Stimulated activated CD4-positive, alpha-beta T cell treated with anti-CD3 and anti-CD28 coated beads, Interleukin-15, amount 100 ng/mL, for 48 hours (primary cell): ENCODE measurements at places on chromosomes 5 and 9.

DNA sequence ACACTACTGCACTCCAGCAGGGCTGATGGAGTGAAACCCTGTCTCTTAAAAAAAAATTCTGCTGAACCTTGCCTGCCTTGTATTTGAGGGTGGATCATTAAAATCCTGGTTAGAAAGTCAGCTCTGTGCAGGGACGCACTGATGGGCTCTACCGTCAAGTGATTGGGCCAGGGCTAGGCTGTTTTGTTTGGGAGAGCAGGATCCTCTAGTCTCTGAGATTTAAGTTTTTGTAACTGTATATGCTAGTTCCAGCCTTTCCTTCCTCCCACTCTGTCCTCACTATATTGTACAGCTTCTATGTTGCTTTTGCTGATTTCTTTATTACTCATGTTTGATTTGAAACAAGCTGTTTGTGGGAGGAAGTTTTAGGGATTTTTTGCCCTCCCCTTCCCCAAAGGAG, 11.5 kb downstream of the DDX4 start:
- DNase-seq = no peak

DNA sequence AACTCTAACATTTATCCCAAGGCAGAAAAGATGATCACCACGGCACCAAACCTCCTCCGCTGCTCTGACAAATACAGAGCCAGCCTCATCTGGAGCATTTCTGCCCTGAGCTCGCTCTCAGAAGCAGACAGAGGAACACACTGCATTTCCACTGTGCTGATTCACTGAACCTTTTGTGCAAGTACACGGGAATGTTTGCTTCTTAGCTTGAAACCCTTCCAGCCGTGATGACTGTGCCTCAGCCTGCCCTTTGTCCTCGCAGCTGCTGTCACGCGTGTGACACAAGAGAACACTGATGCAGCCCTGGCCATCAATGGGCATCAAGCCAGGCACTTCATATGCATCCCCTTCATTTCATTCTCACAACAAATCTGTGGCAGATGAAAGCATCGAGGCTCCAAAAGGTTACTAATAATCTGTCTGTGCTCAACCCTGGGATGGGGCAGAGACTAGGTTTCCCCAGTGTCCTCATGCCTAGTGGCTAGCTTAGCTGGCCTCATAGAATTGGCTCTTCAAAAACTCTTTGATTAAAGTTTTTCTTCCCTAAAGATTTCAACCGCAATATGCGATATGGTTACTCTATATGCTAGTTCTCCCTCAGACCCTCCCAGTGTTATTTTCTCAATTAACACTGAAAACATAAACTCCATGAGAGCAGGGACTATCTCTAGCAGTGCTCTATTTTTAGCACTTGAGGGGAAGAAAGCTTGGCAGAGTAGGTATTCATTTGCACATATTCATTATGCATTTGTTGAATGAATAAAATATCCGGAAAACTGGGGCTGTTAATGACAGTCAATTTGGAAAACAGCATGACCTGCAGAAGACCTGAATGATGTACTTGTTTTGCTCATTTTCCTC, 7.3 kb downstream of the CDC14B start:
- no peak for DNase-seq

DNA sequence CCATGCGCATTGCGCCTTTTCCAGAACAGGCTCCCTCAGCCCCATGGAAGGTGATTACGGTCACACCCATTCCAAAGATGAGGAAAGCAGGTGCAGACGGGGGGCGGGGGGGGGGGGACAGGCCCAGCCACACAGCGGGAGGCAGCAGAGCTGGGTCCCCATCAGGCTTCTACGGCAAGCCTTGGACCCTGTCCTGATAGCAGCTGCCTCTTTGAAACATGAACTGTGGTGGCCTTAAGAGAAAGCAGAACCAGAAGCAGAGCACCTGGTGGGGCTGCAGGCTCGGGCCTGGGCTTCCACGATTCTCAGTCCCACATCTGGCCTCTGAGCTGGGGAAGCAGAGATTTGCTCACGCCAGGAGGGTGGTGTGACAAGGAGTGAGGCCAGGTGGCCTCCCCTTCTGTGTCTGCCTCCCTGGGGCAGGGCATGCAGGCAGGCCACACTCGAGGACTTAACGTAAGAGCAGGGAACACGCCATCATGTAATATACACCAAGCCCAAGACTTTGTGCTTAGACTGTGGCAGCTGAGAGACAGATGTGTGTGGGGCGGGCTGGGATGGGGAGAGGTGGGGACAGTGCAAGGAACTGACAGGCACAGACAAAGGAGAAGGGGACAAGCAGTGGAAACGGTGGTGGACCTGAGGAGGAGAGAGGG, 14.2 kb upstream of the PHYKPL start:
- no peak for DNase-seq

GRCh38 chr5:6475626-6476312, 27.1 kb downstream of the UBE2QL1 start:
- no peak for DNase-seq

DNA sequence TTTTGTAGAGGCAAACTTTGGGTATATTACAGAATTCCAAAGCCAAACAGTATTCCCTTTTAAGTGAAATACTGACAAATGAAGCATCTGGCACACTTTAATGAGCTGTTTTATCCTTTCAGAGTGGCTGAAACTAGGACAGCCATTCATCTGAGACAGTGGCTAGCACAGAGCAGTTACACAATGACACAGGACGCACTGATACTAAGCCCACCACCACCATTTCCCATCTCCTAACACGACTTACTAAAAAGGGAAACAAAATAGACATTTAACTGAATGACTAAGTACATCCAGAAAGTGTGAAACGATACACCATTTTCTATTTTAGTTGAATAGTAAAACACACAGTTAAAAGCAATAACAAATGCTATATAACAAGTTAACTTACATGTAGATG, 120.4 kb upstream of the RETREG1 start:
- no peak for DNase-seq

- DNase-seq = no peak
Measured at GRCh38 chr9:118222375-118222774, 518.2 kb downstream of the TLR4 start.

DNA sequence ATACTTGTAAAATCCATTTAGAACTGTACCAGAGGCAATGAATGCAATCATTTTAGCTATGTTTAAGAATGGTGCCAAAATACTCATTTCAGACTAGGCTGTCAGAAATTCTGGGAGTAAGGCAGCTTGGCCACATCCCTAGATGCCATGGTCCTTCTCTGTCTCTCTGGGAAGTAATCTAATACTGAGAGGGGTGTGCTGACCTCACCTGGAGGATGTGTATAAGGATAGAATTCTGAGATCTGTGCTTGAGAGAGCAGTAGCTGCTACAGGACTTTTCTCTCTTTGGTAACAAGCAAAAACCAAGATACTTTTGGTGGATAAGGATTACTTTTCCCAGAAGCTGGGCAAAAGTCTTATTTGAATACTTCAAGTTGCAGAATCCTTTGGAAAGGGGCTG, 68.1 kb upstream of the MRPS30 start:
- no peak for DNase-seq

DNA sequence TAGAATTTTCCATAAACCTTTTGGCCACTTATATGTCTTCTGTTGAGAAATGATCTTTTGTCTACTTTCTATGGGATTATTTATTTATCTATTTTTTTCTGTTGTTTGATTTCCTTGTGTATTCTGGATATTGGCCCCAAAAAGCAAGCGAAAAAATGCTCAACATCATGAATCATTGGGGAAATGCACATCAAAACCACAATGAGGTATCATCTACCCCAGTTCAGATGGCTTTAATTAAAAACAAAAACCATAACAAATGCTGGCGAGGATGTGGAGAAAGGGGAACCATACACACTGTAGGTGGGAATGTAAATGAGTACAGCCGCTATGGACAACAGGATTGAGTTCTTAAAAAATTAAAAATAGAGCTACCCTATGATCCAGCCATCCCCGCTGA, 125.0 kb upstream of the LPCAT1 start:
- DNase-seq = no peak

- no peak for DNase-seq
Measured at GRCh38 chr5:171651102-171651501, 134.5 kb upstream of the SMIM23 start.

- no peak for DNase-seq
Measured at GRCh38 chr9:117101008-117101407, 313.8 kb downstream of the ASTN2 start.

DNA sequence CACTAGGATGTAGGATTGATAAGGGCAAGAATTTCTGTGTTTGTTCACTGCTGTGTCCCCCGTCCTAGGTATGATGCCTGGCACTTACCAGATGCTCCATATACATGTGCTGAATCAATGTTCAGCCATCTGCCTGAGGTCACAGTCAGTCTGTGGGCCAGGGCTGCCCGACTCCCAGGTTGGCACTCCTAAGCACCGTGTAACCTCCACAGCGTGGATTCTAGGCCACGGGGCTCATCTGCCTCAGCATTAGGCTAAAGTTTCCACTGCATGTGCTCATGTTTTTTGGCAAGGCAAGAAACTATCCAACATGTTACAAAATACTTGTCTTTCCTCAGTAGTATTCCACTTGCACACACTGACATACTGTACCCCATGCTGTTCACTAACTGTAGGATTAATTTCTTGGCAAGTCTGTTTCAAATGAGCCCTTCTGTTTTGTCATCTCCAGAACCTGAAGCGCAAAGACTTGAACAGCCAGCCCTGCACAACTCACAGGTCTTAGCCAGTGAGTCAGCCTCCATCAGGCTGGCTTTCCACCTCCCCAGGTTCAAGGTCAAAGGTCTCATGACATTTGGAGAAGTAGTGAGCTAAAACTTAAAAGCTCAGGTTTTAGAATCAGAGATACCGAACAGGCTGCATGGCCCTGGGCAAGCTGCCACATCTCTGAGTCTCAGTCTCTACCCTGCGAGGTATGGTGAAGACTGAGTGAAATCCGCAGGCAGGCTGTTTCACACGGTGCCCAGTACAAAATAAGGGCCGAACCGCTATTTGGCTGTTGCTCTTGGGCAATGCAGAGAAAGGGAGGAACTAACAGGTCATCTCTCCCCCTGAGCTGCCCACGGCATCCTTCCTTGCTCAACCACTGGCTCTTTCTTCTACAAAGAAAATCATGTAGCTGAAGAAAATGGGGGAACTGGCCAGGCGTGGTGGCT, 7.2 kb downstream of the TOR1A start:
- no peak for DNase-seq

DNA sequence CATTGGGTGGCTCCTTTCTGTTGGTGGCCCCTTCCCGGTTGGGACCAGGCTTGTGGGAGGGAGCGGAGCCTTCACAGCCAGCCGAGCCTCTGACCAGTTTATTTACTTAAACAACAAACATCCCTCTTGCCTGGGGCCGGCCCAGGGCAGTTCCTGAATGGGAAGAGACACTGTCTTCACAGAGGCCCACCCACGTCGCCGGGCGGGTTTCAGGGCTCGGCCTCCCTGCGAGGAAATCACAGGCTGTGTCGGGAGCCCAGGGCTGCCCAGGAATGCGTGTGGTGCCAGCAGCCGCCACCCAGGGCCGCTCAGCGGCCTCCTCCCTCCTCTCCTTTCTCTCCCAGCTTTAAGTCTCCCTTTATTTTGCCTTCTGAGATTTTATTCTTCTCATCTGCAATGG, 132.5 kb downstream of the HSD17B3 start:
- DNase-seq = no peak

- no peak for DNase-seq
Measured at GRCh38 chr9:114465417-114465816, 39.9 kb downstream of the WHRN start.

DNA sequence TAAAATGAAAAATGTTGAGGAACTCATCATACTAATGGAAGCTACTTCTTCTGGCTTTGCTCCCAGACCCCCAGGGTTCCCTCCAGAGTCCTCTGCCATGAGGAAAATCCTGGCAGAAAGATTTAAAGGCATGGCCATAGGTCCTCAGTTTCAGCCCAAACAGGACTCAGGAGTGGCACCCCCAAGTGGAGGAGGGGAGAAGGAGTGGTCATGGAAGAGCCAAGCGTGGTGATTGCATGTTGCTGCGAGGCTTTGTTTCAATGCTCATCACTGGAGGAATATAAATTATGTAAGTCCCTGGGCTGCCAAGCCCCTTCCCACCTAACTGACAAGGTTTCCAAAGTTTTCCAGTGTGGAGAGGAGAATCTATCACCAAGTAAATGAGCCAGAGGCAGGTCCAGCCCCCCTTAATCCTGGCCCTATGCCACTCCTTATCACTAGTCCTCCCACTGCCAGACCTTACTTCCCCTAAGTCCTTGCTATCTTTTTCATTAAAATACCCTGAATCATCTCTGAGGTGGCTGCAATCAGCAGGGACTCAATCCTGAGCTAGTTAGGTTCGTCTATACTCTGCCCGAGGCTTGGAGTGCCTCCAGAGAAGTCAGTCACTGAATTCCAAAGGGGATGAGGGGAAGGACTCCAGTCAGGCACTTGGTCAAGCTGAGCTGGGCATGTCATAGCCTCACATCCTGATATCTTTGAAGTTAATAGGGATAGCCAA, 70.7 kb upstream of the TAF1L start:
- DNase-seq = no peak

DNA sequence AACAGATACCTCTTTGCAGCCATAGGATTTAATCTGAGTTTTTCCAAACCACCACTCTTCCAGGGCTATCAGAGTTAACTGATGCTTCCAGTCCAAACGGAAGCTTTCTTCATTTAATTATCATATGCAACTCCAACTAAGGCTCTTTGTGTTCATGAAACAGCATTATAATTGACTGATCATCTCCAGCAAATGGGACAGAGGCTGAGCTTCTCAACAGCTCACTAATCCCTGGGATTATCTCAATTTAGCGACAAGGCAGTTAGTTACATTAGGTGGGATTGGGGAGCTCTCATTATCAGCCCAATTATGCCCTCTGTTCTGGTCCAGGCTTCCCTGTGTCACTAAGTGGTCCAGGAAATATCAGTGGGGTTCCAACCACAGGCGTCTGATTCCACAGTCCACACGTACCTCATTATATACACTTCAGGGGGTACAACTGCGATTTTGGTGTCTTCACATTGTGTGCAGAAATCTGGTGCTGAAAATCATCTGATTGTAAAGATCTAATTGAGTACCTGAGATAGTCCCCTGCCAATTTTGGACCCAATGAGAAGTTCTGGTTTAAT, 313.5 kb upstream of the PANK3 start:
- no peak for DNase-seq

- no peak for DNase-seq
Measured at GRCh38 chr9:132880324-132880661, 1.6 kb downstream of the SPACA9 start.

- no peak for DNase-seq
Measured at GRCh38 chr5:99129768-99130501, 201.1 kb upstream of the CHD1 start.

- no peak for DNase-seq
Measured at GRCh38 chr5:139696894-139697658, 48.9 kb downstream of the CXXC5 start.
